CMK (cell line): ENCODE measurements at places on chromosomes 1 and 21.
A peak's percentile ranks its signal among the peaks of the same experiment; 100 is the strongest.

- DNase-seq = no peak
These were observed 31.1 kb downstream of the INAVA start for GRCh38 chr1:200925831-200926230.

GRCh38 chr21:43789276-43790009, at the start of gene RRP1:
TSS of gene RRP1 (plus strand) at chr21:43789577. CDS start at chr21:43789630, 53 bp downstream.
- peak; percentile 94 for DNase-seq

DNA sequence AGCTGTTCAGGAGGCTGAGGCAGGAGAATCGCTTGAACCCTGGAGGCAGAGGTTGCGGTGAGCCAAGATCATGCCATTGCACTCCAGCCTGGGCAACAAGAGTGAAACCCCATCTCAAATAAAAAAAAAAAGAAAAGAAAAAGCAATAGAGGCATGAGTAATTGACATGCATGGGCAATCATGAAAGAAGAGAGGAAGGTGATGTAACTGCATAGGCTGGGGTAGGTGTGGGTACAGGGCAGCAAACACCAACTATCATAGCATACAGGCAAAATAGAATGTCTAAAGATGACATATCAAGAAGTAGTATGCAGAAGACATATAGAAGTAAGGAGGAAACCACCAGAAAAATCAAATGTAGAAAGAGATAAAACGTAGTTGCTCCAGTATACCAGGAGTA, 19.0 kb upstream of the MGST3 start:
- DNase-seq = no peak

DNA sequence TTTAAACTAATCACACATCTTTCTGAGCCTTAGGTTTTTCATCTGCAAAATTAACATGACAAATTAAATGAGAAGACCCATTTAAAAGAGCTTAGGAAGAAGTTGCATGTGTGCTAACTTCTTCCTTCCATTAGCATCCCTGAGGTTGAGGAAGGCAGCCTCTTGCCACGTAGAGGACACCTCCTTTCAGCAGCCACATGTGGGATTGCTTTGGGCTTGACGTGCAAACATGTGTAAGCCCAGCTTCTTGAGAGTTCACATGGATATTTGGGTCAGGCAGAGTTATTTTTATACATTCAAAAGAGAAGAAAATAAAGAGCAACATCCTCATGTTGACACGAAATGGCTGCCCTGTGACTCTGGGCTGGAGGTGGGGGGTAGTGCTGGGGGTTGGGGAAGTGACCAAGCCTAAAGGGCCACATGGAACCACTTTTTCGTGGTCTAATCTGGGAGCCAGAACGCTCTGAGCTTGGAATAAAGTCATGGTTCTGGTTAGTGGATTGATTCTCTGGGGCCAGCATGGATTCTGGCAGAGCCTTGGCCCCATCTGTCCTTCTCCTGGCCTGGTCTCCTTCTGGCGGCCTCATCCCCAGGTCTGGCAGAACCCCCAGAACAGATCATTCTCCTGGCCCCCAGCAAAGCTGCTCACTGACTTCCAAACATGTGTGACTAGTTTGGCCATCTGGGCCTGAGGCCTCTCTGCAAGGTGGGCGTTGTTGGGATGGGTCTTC, 137.1 kb upstream of the USP24 start:
- no peak for DNase-seq

DNA sequence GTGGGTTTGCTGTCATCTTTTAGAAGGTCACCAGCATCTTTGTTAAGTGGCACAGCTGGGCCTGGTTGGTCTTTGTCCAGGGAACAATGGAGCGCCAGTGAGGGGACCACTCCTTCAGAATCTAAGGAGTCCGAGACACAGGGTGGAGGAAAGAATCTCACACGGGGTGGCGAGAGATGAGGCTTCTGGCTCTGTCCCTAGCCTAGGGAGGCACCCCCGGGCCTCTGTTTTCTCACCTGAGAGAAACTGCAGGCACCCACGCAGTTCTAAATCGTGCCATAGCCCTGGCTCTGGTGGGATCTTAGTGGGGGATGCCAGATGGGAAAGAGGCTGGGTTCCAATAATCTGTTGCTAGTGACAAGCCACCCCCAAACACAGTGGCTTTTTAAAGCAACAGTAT, 10.9 kb upstream of the PLA2G2E start:
- no peak for DNase-seq

GRCh38 chr1:61482170-61482734, 242.7 kb downstream of the TM2D1 start:
- no peak for DNase-seq
